ENCODE measurements at places on chromosomes 1 and 21.

- DNase-seq: no peak
Observed at GRCh38 chr1:36481771-36482723, 666 bp downstream of the CSF3R start.

DNA sequence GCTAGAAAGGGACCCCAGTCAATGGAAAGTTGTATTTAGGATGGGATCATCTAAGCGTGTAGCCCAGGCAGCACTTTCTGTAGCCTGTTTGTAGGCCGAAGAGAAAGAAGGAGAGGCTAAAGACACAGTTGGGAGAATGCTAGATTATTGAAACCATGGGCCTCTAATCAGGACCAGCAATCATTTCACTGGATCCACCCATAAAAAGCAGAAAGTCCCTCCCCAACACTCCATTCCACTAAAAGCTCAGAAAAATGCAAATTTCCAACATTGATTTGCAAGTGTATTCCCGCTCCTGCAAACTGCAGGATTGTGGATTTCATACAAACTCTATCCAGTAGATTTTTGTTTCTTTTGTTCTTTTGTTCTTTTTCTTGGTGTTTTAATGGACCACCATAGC lies 51.2 kb upstream of the FMOD start:
- DNase-seq: no peak

- no peak for DNase-seq
Observed at GRCh38 chr1:31373056-31373896, at the start of gene FABP3. FABP3 (minus strand) TSS chr1:31373076; CDS start chr1:31373014, 62 bp downstream.

GRCh38 chr1:180863158-180863775 lies 49.4 kb upstream of the KIAA1614 start:
- DNase-seq: no peak

DNA sequence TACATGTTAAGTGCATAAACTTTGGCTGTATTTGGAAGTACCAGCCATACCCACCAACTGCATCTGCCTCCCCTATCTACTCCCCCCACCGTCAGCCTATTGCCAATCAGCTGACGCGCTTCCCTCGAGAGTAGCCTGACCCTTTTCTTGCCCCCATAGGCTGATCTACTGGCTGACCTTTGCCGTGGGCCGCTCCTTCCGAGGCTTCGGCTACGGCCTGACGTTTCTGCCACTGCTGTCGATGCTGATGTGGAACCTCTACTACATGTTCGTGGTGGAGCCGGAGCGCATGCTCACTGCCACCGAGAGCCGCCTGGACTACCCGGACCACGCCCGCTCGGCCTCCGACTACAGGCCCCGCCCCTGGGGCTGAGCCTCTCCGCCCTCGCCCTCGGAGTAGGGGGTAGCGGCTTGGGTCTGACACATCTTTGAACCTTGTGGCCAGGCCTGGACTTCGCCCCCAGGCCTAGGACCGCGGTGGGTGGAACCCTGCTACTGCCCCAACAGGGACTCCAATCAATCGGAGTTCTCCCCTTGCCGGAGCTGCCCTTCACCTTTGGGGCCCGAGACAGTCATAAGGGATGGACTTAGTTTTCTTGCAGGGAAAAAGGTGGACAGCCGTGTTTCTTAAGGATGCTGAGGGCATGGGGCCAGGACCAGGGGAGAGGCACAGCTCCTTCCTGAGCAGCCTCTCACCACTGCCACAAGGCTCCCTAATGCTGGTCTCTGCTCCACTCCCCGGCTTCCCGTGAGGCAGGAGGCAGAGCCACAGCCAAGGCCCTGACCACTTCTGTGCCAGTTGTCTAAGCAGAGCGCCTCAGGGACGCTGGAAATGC lies 4.0 kb downstream of the GLMP start:
- no peak for DNase-seq

- DNase-seq: no peak
Observed at GRCh38 chr1:21174230-21174629, 2.5 kb downstream of the EIF4G3 start.

DNA sequence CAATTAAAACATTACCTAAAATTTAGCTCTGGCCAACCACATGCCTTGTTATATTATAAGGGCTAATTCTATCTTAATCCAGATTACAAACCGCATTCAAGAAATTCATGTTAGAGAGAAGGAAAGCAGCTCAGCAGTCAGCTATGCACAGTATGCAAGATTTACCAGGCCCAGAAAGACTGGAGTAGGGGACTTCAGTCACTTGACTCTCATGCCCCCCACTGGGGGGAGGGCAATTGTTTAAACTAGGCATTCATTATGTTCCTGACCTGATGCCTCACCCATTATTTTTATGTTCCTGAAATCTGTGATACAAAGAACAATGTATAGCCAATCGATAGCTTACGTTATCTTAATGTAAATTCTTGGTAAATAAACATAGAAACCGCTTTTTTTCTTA lies 96.9 kb downstream of the ZNF644 start:
- DNase-seq: no peak

- DNase-seq: no peak
Observed at GRCh38 chr1:39204441-39205081, at the start of gene MACF1. MACF1 (plus strand) TSS chr1:39204695; CDS start chr1:39205023, 328 bp downstream.

GRCh38 chr1:34642679-34643078 lies 112.2 kb upstream of the GJB5 start:
- DNase-seq: no peak

DNA sequence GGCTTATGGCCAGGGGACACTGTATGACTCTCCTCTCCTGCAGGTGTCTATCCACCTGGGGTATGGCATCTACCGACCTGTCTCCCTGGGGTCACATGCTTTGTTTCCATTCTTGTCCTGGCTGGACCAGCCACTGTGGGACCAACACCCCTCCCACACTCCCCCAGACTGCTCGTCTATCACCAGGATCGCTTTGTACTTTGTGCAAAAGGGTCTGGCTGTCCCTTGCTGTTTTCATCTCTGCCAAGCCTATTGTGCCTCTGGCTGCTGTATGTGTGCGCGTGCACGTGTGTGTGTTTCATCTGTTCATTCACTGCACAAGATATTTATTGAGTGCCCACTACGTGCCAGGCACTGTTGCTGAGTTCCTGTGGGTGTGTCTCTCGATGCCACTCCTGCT lies 25.5 kb downstream of the ETNK2 start:
- DNase-seq: no peak

- no peak for DNase-seq
Observed at GRCh38 chr1:88399690-88400089, 284.4 kb upstream of the PKN2 start.

GRCh38 chr1:155329980-155330598 lies 9.4 kb downstream of the RUSC1 start:
- no peak for DNase-seq

- no peak for DNase-seq
Observed at GRCh38 chr21:37273911-37274690, 7.0 kb upstream of the VPS26C start.

DNA sequence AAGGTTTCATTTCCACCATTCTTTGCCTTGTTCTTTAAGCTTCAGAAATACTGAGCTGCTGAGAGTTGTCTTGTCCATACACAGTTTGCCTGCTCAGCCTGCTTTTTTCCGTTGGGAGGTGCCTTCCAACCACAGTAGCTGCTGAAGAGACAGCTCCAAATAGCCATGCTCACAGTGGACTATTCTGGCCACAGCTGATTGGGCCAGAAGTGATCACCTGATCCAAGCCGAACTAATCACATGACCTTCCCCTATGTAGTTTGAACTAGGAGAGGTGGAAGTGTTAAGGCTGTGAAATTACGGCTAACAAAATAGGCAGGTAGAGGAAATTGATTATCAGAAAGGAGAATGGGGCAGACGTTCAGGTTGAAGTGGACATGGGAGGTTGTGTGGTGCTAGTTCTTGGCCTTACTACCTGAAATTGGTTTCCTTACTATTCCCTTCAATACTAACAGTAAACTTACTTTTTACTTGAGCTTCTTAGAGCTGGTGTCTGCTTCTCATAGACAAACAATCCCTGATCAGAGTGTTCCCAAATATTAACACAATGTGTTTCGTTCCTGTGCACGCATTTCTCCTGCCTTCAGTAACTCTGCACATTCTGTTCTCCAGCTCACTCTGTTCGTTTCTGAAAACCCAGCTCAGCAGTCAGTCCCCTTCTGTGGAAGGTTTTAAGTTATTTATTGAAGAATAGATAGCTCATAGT lies 136.1 kb downstream of the RWDD3 start:
- no peak for DNase-seq

DNA sequence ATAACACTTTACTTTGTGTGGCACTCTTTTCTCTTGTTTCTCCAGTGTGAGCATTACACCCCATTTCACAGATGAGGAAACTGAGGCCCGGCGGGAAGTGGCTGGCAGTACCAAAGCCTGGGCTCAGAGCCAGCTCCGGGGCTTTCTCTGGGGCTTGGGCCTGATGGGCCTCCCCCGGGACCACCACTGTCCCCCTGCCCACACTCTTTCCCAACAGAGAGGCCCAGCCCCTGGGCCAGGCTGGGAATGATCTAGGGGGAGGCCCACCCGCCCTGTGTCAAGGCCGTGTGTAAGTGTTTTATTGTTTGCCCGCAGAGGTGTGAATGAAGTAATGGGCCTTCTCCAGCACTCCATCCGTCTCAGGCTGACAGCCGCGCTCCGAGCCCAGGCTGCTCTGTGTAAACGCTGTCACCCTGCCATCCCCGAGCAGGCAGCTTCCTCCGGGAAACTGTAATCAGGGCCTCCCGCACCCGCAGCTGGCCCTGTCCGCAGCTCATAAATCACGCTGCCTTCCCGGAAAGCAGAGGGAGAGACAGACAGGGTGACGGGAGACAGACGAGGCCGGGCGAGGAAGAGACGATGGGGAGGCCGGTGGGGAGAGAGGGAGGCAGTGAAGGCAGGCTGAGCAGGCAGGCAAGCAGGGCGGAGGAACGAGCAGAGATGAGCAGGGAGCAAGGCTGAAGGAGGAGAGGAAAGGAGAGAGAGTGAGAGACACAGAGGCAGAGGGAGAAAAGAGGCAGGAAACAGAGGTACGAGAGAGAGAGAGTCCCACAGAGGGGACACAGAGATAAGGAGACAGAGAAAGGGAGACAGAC lies 109.7 kb upstream of the ZBTB40 start:
- no peak for DNase-seq

GRCh38 chr1:223556414-223557129 lies 108.9 kb downstream of the CAPN8 start:
- DNase-seq: peak; percentile 7

DNA sequence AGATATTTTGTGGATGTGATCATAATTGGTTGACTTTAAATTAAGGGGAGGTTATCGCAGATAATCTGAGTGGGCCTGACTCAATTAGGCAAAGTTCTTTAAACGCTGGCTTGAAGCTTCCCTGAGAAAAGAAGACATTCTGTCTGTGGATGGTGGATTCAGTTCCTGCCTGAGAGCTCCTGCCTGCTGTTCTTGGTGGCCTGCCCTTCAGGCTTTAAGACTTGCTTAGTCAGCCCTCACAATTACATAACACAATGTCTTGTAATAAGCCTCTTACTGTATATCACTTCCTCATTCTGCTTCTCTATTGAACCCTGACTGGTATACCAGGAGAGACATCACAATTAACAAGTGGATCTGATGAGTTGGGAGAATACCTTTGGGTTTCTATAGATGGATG lies 50.2 kb downstream of the KCNJ6 start:
- DNase-seq: no peak

DNA sequence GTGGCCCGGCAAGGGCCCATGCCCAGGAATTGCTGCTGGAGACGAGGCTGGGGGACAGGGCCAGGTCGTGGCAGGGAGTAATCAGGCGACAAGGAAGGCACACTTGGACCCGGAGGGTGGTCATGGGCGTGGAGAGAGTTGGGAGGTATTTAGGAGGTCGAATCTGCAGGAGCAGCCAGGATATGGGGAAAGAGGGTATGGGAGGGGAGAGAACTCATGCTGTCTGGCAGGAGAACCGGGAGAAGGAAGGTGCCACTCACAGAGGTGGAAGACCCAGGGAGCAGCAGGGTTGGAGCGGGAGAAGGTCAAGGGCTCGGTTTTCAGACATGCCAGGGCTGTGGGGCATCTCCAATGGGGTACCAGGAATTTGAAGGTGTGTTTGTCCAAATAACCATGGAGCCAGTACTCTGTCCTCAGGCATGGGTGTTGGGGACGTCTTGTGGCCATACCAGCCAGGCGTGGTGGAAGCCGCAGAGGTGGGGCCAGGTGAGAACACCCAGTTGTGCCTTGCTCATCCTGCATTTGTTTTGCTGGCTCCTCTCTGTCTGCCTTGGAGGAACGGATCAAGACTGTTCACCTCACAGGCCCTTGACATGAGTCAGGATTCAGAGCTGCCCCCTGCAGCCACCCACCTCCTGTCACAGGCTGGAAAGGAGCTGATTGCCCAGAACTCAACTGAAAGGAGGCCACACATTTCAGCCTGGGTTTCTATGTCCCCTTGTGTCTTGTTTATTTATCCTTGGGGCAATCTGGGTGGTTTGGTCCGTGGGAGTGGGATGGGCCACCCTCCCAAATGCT lies 111.6 kb downstream of the SPSB1 start:
- no peak for DNase-seq

- DNase-seq: no peak
Observed at GRCh38 chr1:150561974-150562445, 12.8 kb downstream of the ADAMTSL4 start.

- no peak for DNase-seq
Observed at GRCh38 chr1:19764848-19765247, 34.9 kb downstream of the TMCO4 start.

DNA sequence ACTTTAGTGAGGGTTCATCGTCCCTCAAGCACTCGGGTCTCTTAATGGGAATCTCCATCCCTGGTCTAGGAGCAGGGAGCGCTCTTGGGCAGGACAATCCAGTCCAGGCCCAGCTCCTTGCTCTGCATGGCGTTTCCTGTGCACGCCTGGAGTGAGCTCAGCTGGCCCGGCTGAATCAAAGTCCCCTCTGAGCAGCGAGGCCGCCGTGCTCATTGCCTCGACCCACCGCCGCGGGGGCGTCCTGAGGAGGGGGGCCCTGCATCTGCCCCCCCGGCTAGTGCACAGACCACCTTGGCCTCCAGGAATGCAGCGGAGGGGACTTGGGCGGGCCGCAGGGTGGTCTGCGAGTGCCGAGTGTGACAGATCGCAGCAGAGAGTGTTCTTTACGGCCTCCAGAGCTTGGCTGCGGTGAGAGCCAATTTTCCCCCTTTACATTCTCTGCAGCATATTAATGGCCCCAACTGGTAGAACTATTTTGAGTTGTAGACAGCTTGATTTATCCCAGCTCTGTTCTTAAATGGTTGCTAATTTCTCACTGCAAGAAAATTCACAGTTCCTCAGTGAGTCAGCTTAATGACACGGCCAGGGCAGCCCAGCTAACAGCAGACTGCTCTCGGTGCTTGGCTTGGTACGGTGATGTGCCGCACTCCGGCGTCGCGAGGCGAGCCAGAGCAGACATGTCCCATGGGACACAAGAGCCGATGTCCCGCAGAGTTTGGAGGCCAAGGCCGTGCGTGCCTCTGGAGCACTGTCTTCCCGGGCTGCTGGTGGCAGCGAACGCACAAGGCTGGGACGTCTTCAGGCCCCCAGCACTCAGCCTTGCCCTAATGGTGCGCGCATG lies 39.8 kb downstream of the SNAP47 start:
- no peak for DNase-seq

DNA sequence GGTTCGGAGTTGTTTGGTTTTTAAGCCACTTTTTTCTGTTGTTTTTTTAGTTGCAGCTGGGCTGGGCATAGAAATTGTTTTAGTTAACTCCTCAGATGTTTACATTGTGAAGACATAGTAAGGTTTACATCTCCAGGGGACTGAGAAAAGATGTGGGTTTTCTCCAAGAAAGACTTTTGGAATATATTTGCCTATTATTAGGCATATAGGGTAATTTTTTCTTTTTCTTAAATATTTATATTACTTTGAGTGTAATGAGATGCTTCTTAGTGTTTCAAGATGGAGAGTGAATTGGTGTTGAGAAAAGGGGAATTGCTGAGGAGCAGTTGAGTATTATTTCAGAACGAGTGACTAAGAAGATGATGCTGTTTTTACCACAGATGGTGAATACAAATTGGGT lies 26.6 kb upstream of the PIGK start:
- no peak for DNase-seq
